ENCODE measurements at places on chromosomes 6 and 20.

GRCh38 chr6:26307850-26308249, 57.1 kb upstream of the BTN3A2 start:
- DNase-seq: no peak

DNA sequence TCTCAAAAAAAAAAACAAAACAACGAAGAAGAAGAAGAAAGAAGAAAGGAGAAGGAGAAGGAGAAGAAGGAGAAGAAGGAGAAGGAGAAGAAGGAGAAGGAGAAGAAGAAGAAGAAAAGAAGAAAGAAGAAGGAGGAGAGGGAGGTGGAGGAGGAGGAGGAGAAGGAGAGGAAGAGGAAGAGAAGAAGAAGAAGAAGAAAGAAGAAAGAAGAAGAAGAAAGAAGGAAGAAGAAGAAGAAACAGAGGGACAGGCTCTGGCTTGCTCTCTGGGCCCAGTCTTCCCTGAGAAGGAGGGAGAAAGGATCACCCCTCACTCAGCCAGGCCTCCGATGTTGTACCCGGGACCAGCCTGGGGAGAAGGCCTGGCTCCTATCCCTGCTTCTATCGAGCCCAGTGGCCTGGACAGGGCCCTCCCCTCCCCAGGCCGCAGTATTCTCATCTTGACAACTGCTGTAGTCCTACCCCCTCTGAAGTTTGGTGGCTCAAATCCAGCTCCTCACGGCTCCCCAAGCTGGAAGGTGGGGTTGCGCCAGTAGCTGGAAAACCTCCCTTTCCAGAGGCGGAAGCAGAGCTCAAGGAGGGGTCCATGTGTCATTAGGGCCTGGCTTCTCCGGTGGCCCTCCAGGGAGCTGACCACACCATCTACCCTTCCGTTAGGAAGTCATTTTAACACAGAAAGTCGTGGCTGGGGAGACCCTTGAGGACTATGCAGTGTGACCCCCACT, 18.9 kb downstream of the C6orf132 start:
- no peak for DNase-seq

GRCh38 chr20:57457243-57458095, 66.3 kb downstream of the RBM38 start:
- DNase-seq: no peak

DNA sequence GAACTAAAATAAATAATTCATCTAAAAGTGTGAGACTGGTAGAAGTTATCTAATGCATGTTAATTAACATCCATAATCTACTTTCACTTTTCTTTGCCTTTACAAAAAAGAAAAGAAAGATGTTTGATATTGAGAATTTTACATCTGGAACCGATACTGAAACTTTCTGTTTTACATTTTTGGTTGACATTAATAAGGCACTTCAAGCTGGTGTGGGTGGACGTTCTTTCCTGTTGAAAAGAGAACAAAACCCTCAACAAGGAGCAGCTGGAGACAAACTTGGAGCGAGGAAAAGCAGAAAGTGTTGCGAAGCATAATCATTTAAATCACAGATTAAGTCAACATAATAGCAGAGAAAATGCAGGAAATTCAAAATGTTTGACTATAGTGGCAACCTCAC, 575.2 kb upstream of the ADGRB3 start:
- DNase-seq: no peak

DNA sequence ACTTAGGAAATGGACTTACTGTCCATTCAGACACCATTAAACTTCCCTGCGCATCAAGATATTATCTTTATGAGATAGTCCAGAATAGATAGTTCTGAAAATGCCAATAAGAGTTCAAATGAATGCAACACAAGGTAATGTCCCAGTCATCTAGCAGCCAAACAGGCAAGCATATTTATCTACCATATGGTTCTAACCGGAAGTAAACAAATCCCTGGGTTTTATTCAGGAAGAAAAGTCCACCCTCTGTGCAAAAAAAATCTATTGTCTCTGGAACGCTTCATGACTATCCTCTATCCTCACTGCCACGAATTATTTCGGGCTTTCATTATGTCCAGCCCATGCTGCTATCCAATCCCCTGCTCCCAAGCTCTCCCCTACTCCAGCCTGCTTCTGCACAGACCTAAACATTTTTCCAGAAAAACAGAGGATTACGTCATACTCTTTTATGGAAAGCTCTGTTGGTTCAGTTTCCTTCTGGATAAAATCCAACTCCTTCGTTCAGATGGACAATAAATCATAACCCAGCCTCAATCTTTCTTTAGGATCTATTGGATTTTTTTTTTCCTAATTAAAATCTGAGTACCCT, 11.4 kb downstream of the PPIL6 start:
- no peak for DNase-seq

DNA sequence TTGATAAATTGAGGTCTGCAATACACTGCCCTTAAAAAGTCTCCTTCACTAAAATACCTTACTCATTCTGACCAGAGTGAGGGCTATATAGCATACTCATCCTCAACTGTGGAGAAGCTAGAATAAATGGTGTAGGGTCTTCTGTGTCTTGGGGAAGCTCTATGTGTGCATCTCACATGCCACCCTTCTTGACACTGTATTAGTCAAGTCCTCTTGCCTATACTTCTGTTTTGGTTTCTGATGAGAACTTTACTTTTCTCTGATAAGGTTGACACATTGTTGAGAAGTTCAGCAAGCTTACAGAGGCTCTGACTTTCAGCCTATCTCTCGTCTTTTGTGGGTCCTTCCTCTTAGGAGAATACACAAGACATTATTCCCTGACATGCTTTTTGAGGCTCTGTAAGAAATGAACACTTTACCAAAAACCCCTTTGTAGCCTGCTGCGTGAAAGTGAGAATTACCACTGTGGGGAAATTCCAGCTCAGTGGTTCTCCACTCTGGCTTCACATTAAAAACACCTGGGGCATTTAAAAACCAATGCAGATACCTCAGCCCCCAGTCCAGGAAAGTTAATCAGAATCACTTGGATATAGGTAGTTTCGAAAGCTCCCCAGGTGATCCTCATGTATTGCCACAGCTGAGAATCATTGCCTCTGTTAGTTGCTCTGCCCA, 372.1 kb upstream of the HS3ST5 start:
- no peak for DNase-seq

DNA sequence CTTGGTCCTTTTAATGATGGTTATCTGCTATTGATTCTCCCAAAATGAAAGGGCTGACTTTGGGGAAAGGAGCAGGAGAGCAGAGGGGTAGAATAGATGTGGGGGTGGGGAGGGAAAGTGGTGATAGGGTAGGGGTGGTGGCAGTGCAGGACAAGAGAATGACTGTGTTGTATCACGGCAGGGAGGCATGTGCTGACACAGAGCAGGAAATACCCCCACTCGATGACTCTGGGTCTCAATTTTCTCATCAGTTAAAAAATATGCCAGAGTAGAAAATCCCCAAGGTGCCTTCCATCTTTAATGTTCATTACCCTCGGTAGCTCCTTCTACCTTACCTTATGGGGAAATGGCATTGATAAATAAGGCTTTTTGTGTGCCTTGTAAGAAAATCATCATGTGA, 79.0 kb upstream of the ATXN1 start:
- DNase-seq: no peak

- no peak for DNase-seq
Observed at GRCh38 chr6:126907312-126907711, 211.2 kb upstream of the RSPO3 start.

DNA sequence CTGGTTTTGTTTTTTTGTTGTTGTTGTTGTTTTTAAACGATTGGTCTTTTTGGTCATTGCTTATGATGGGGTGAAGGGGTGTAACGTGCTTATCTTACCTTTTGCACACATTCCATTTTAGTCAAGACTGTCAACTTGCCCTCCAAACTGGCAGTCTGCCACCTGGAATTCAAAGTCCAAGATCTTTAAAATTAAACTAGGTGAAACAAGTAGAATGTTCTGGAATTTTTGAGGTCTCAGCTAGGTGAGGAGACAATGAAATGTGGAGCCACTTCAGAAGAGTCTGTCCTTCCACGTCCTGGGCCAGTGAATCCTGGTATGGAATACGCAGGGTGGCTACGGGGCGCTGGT, 344.6 kb downstream of the ZFAND3 start:
- no peak for DNase-seq

GRCh38 chr6:45185403-45186251, 142.5 kb upstream of the RUNX2 start:
- no peak for DNase-seq

DNA sequence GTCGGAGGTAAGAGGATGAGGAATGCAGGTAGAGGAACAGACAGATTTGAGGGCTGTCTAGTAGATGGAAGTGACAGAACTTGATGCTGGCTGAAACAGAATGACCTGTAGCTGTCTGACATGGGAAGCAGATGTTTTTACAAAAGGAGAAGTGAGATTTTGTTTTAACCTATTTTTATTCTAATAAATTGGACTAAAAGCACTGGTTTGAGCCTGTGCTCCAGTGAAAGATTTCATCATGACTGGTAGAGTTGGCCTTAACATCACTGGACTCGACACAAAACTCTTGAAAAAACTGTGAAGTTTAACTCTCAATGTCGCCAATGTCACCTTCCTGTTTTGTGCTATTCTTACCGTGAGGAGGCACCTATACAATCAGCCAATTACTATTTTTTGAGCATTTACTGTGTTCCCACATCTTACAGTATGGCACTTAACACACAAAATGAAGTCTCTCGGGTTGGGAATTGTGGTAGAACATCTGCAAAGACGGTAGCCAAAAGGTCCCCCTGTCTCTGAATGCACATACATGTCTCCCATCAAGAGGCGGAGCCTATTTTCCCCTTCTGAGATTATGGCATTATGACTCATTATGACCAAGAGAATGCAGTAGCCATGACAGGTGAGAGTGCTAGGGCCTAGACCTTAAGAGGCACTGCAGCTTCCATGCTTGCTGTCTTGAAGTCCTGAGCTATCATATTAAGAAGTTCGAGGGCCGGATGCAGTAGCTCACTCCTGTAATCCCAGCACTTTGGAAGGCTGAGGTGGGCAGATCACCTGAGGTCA, 93.2 kb downstream of the FOXF2 start:
- DNase-seq: no peak

- peak; percentile 35 for DNase-seq
Observed at GRCh38 chr6:16723826-16724225, 37.4 kb downstream of the ATXN1 start.

GRCh38 chr20:61927193-61927825, 138.4 kb downstream of the TAF4 start:
- DNase-seq: no peak

DNA sequence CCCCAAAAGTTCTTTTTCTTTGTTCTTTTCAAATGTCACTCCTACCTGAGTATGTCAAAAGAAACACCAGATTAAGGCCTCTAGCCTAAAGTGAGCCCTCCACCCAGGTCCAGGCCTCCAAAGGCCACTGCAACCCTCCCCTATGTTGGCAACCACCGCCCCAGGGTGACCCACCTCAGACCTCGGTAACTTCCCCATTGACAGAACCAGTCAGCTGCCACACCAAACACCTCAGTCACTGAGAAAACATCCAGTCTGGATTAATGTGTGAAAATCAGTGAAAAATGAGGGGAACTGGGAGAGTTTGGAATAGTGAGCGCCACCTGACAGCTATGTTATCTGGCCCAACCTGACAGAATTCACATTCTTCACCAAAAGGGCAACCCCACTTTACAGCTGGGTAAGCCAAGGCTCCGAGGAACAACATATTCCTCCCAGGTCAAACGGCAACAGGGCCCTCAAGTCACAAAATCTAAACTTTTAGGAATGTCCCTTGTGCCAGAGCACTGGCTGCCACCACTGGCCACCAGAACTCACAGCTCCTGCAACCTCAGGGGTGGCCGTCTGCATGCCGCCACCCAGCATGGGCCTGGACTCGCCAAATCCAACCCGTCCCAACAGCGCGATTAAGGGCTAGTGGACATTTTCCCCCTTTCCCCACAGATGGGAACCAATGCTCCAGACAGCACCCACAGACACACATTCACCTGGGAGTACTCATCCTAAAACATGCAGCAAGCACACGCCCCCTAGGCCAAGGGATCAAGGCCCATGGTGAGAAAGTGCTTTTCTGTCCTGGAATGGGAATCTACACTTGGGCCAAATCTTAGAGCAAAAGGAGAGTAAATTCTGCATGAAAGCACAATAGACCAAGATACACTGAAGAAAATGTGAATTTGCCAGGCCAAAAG, 4.8 kb downstream of the TAF4 start:
- no peak for DNase-seq

DNA sequence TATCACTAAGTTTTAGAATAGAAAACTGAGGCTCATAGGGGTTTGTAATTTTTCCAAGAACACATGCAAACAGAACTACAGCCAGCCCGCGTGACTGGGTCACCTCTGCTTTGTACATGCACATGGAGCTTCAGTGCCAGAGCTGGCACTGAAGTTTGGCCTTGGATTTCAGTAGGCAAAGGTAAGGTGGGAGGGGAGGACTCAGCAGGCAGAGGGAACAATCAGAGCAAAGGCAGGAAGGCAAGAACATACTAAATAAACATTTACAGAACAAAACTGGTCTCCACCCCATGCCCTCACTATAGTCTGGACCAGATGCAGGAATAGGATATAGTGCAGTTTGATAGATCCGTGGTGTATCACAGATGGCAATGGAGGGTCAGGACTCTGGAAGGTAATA, 13.6 kb upstream of the ABRACL start:
- no peak for DNase-seq

DNA sequence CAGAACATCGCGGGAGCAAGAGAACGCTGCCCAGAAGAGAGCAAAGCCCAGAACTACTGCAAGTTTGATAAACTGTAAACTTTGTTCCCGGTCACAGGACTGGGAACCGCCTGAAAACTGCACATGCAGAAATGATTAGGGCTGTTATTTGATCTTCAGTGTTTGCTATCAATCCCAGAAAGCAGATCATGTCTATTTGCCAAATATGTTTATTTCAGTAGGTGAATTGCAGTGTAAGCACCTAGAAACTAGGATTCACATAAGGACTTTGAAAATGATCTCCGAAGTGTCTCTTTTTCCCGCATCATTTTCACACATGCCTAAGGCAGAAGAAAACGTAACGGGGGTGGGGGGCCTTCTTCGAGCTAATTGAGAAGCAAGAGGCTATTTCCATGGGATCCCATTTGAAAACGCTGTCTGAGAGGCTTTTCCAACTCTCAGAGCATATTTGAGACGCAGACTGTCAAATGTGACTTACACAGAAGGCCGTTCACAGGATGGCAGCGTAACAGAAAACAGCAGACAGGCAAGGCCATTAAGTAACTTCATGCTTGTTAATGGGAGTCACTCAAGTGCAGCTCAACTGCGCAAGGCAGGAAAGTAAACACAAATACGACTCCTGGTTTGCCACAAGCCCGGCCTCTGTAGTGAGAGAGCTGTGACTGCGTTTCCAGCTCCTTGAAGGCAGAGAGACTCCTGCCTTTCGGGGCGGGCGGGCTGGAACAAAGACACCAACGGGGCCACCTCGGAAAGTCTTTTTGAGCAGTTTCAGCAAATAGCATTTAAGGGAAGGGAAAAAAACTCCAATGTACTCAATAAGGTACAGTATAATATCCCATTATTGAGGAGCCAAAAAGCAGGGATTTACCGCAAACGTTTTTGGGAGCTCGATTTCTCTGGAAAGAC, 144.7 kb upstream of the ZNF217 start:
- DNase-seq: no peak
